ENCODE measurements at places on chromosomes 12 and 14.

DNA sequence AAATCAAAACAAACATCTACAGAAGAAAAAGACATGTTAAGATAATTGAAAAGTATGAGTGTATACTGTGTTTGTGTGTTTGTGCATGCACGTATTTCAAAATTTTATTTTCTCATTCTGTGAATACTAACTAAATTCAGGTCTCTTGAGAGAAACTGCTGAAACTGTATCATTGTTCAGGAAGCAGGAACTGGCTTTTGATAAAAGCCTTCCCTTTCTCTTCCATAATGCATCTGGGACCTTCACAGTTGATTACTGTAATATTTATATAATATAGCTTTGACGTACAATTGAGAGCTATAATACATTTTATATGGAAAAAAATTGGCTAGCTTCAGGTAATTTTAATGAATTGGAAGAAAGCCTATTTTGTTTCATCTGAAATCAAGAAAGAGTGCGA lies 993.5 kb downstream of the SLC6A15 start:
- no peak for DNase-seq

DNA sequence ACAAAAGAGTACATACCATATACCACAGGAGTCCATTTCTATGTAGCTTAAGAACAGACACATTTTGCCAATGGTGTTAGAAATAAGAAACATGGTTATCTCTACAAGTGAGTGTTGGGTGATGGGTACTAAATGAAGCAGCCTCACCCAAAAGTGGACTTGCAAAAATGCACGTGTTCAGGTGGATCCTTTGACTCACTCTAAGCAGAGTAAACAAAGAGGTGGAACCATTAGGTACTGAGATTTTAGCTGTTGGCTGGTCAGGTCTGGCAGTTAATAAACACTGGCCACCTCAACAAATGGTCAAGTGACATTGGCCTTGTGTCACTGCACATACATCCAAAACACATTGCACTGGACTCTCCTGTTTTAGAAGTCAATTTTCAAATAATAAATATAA lies 27.6 kb downstream of the EVL start:
- DNase-seq = no peak

DNA sequence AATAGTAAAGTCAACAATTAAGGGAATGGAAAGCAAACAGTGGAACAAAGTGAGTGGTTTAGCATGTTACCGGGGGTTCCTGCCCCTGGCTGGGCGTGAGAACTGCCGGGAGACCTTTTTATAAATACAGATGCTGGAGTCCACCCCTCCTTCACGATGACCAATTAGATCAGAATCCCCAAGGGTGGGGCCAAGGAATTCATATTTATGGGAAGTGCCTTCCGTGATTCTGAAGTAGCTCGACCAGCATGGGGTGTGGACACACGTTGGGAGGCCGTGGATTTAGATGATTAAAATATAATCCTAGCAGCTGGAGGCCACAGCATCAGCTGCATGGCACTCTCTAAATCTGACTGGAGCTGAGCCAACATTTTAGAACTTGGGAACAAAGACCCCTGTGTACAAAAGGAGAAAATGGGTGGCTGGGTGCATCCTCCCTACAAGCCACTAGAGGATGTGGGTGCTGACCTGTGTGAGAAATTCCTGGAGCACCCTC lies 87.9 kb downstream of the SRRM4 start:
- no peak for DNase-seq

DNA sequence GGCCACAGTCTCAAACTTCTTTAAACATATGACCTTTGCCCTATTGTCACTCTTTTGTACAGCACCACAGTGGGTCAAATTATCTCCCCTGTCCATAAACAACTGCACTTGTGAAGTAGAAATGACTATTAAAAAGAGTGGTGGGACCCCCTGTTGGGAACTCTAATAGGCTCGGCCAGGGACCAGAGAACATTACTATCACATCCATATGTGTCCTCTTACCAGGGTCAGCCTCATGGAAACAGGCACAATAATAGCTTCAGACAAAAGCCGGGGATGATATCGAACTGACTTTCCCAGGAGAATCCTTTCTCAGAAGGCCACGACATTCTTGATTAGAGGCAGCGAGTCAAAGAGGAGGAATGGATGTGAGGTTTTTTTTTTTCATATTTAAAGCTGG lies 96.6 kb downstream of the NKX2-1 start:
- DNase-seq = no peak

GRCh38 chr12:63470161-63470560 lies 198.1 kb downstream of the DPY19L2 start:
- no peak for DNase-seq

DNA sequence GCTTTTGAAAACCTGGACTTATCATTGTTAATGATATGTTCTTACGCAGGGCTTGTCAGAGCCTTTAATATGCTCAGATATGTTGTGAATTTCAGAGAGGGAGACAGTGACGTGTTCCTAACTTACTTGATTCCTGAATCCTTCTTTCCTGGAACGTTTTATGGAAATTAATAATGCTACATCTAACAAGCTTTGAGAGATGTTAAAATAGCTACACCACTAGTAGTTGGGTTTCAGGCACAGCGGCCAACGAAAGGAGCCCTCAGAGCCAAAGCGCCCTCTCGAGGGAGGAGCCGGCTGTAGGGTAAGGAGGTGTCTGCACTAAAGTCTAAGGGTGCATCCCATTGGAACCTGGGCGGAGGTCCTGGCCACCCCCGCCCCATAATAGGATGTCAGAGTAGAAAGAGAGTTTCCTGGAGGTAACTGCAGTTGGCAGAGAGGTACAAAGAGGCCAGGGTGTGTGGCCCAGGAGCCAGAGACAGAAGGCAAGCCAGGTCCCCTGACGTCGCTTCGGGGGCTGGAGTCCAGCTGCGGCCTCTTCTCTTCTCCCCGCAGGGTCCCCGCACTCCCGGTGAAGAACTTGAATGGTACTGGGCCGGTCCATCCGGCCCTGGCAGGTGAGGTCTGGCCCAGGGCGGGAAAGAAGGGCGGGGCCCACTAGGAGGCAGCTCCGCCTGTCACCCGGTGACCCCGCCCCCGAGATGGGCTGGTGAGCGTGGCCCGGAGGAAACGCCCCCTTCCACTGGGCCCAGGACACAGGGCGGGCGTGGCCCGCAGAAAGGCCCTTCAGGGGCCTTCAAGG lies 36.3 kb downstream of the DTX1 start:
- peak; percentile 58 for DNase-seq

DNA sequence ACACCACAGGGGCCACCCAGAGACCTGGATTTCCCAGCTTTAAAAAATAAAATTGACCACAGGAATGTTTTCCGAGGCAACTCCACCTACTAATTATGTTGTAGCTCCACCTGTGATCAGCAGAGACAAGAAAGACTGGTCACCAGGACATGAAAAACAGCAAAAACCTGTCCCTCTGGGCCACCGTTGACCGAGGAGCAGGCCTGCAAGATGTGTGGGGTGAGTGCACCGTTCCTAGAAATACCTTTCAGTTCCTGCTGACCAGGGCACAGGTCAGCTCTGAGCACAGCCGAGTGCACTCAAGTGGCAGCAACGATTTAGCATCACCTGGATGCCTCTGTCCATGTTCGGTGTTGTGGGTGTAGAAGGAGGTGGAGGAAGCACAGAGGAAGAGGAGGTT lies 16.9 kb downstream of the FZD10 start:
- DNase-seq = no peak

DNA sequence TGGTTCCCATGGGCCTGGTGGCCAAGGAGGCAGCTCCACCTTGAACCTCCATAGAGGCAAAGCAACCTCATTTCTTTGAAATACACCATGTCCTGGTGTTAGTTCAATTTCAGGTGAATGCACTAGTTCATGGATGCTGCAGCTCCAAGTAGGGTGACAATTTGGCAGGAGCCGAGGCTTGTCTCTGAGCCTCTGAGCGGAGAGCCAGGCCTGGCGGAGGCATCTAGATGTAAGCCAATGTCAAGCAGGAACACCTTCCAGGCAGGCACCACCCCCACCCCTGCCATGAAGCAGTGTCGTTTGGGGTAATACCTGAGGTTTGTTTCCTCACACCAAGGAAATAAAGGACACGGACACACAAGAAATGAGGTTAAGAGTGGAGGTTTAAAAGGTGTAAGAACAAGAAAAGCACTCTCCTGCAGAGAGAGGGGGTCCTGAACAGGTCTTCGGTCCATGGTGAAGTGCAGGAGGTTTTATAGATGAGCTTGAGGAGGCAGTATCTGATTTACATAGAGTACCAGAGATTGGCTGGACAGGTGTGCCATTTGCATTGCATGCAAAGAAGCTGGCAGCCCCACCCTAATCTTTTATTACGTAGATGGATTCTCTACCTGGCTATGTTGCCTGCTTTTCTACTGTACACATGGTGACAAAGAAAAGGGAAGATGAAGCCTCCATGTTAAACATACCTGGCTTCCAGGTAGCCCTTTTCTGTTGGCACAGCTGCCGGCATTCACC lies 60.3 kb downstream of the RIN3 start:
- no peak for DNase-seq

- DNase-seq = no peak
Measured at GRCh38 chr12:3002646-3003045, 43.4 kb downstream of the TEAD4 start.

- peak; percentile 47 for DNase-seq
Measured at GRCh38 chr14:23478109-23478759, 8.7 kb downstream of the NGDN start.

GRCh38 chr14:35938770-35939169 lies 112.6 kb downstream of the BRMS1L start:
- DNase-seq = no peak

DNA sequence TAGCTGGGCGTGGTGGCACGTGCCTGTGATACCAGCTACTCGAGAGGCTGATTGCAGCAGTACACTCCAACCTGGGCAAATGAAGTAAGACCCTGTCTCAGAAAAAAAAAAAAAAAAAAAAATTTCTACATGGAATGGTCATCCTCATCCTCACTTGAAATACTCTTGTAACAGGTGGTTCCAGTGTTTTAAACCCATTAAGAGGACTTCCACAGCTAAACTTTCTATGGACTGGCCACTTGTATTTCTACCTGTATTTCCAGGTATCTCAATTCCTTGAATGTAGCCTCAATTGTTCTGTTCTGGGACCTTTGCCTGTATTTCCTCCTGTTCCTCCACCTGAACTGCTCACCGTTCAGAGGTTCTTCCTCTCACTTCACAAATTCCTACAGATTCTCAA lies 11.8 kb upstream of the PHLDA1 start:
- no peak for DNase-seq

- no peak for DNase-seq
Measured at GRCh38 chr12:27002141-27002540, 12.0 kb downstream of the TM7SF3 start.

GRCh38 chr14:94304243-94304642 lies 11.2 kb upstream of the SERPINA10 start:
- DNase-seq = no peak

GRCh38 chr12:54593725-54594124 lies 5.3 kb upstream of the PPP1R1A start:
- no peak for DNase-seq

DNA sequence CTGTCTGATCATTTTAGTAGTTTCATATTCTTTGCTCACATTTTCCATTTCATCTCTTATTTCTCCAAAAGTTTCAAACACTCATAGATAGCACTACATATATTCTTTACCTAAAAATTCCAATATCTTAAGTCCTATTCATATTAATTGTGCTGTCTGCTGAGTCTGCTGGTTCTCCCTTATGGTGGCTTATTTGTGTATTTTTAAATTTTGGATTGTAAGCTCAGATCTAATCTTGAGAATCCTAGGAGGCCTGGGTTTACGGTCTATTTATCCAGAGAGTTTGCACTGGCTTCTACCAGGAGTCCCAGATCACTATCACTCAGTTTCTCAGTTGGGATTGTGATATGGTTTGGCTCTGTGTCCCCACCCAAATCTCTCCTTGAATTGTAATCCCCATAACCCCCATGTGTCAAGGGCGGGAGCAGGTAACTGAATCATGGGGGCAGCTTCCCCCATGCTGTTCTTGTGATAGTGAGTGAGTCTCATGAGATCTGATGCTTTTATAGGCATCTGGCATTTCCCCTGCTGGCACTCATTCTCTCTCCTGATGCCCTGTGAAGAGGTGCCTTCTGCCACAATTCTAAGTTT lies 10.2 kb downstream of the NT5DC3 start:
- no peak for DNase-seq

DNA sequence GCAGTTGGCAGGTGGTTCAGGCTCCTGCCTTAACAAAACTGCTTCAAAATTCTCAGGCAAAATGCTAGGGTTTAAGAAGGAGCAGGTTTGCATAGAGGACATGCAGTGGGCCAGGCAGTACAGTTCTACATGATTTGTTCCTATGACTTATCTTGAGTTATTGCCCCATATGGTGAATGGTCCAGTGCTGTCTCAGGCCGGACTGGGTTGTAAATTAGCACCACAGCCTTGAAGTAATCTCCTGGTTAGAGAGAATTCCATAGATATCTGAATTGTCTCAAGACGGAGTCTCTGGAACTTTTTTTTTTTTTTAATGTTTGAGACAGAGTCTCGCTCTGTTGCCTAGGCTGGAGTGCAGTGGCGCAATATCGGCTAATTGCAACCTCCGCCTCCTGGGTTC lies 11.8 kb upstream of the PRPF39 start:
- DNase-seq = no peak

GRCh38 chr14:28142400-28143015 lies 624.1 kb upstream of the FOXG1 start:
- DNase-seq = peak; percentile 15

- no peak for DNase-seq
Measured at GRCh38 chr12:55955800-55956508, 9.9 kb downstream of the PMEL start.

- DNase-seq = no peak
Measured at GRCh38 chr12:53506881-53507602, at the start of gene NPFF. TSS of gene NPFF (minus strand) at chr12:53507484. CDS start at chr12:53507474, 10 bp downstream.

- DNase-seq = no peak
Measured at GRCh38 chr12:65501093-65501621, 222.7 kb downstream of the MSRB3 start.

DNA sequence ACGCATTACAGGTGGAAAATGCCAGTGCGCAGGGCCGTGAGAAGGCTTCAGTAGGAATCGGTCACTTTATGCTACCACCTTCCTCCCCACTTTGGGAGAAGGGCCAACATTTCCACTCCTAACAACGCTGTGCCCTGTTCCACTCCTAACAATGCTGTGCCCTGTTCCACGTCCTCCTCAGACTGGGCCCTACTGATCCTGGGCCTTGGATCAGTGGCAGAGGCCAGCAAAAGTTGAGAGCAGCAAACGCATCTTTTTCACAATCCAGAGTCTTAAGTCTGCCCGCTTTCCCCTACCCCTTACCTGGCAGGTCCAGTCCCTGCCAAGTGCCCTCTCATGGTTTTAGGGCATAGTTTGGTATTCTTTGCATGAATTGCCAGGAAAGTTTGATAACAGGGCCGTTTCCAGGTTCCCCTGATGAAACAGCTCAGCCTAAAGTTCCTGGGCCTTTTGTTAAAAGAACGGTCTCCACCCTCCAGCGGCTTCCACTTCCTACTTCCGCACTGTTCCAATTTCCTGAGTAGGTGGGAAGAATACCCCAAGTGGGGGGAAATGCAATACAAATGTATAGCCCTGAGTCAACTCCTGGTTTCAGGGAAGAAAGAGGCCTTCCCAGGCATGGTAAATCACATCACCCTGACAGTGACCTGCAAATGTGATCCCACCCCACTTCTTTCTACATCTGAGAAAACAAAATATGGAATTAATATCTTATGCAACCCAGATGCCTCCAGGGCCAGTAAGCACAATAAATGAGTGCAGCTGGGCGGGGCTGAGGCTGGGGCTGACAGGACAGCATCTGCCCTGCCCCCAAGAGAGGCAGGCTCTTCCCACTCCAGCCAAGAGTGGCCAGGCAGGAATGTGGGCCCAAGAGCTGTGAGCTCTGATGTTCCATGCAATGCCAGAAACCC lies 15.0 kb downstream of the KCTD10 start:
- no peak for DNase-seq

GRCh38 chr12:105562199-105562971 lies 231.9 kb downstream of the C12orf75 start:
- DNase-seq = peak; percentile 61

Data from HEK293T (cell line).